PC-3 (cell line): ENCODE measurements at places on chromosomes 7 and 10. TPM values are rescaled to one million over a fixed set of nuclear protein-coding genes. Genes with fewer than 3 reads are reported as not detected.

DNA sequence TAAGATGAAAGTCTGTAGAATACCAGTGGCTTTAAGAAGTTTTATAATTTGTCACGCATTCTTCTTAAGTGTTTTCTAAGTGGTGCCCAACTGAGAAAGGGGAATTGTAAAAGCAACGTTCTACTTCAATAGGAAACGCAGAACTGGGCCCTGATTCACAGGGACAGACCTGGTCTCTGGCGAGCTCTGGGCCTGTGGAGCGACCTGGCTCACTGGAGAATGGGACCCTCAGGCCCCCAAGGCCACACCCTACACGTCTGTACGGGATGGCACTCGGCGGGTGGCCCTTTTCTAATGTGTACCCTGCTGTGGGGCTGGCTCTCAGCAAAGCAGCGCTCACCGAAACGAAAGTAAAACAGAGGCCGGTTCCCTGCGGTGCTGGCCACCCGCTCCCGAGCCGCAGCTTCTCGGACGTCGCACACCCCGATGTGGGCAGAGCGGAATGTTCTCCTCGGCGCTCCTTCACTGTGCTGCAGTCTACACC lies 205.0 kb downstream of the DIP2C start:
- H3K4me3 ChIP-seq = peak overlapping the region; percentile 77
- no peaks in the 10 kb centered on the region for H3K27me3 ChIP-seq
- H3K27ac ChIP-seq = no peak overlapping the region
- H3K4me1 ChIP-seq = no peaks in the 10 kb centered on the region

DNA sequence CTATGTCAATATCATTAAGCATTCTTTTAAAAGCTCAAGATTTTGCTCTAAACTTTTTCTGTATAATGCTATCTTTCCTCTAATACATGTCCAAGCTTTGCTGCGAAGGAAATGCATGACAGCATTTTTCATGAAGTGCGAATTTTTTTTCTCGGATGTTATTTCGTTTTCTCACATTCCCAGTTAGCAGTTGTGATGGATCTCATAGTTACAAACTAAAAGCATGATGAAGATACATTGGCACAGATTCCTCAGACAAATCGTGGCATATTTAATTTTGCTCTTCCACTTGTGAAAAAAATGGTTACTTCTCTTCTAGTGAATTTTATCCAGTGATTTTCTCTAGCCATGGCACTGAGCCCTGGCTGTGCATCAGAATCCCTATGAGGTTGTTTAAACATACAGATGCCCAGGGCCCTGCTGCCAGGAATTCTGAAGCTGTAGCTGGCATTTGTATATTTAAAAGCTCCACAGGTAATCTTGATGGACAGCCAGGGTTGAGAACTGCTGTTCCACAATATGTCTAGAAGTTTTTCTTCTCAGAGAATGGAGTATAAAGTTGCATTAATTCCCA lies 299.8 kb upstream of the NEBL start:
- H3K4me1 ChIP-seq = peaks cover 28% of the 10 kb centered on the region
- no peak overlapping the region for H3K4me3 ChIP-seq
- no peaks in the 10 kb centered on the region; the same call in 1 of the 2 replicates for H3K36me3 ChIP-seq
- no peak overlapping the region for H3K27ac ChIP-seq

- no peak overlapping the region for H3K27ac ChIP-seq
- DNase-seq = no peak
- H3K4me1 ChIP-seq = peaks cover 13% of the 10 kb centered on the region
- no peak overlapping the region for H3K4me3 ChIP-seq
- H3K36me3 ChIP-seq = peaks cover 4% of the 10 kb centered on the region; the same call in 1 of the 2 replicates
- no peaks in the 10 kb centered on the region for H3K27me3 ChIP-seq
These were observed 238.9 kb downstream of the ARHGAP21 start for GRCh38 chr10:24484771-24485170.

- no peak overlapping the region for H3K27ac ChIP-seq
- no peak for DNase-seq
- H3K4me3 ChIP-seq = no peak overlapping the region
- H3K36me3 ChIP-seq = no peaks in the 10 kb centered on the region
These were observed 155.8 kb downstream of the SKIDA1 start for GRCh38 chr10:21369697-21370096.

DNA sequence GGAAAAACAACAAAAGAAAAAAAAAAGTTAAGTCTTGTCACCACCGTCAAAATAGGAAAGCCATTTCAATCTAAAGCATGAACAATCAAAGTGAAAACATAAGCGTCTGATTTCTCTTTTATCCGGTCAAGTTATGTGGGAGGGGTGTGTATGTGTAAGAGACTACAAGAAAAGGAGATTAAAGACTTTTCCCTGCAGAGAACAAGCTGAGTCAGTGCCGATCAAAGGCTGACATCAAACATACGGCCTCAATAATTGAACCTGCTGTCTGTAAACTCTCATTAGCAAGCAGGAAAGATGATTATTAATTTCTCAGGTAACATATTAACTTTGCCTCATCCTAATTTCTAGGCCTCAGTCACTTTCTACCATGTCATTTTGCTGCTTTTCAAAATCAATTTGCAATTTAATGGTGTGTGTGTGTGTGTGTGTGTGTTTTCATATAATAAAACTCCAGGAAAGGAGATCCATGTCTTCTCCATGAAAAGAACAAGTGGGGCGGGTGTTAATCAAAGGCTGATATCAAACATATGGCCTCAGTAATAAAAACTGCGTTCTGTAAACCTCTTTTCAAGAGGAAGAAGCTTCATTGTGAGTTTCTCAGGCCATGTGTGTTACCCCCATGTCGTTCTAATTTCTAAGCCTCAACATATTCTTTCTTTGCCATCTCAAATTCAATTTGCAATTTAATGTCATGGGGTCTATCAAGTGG lies 649.1 kb upstream of the SORCS1 start:
- peaks cover 15% of the 10 kb centered on the region for H3K4me1 ChIP-seq
- no peak for DNase-seq
- H3K27ac ChIP-seq = no peak overlapping the region
- no peak overlapping the region for H3K4me3 ChIP-seq
- no peaks in the 10 kb centered on the region for H3K27me3 ChIP-seq
- no peaks in the 10 kb centered on the region for H3K36me3 ChIP-seq

HYAL4 gene
- total RNA-seq = 0.26 and 0.98 TPM in 2 replicates

PDE6C gene
- not detected in 2 replicates for total RNA-seq

GDF2 gene
- total RNA-seq = not detected in 2 replicates

SFTPD gene
- not detected in 2 replicates for total RNA-seq
